ENCODE measurements at places on chromosomes 5 and 9.
A peak's percentile ranks its signal among the peaks of the same experiment; 100 is the strongest.

DNA sequence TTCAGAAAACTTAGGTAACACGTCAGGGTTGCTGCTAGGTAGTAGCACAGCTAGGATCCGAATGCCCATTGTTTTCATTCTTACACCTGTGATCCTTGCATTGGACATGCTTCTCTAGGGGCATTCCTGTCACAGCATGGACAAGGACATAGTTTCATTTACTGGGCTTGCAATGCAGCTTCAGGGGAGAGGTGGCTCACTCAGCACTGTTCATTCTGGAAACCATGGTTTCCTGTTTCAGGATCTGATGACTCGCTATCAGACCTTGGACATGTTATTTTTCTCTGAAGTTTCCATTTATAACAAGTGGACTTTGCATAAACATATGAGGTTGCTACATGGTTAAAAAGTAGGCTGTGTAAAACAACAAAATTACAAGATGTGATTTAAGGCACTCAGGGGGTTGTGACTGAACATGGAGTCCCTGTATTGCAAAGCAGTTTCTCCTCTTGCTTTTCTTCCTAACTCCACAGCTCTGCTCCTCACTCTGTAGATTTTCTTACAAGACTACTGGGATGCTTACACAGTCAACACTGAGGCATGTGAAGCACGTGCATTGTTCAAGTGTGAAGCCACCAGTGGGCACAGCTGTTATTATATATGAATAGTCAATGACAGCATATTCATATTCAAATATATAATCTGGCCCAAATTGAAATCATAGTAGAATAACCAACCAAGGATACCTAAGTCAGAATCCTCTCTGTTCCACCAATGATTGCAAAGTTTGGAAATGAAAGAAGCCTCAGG, 66.1 kb upstream of the STK32A start:
- peak; percentile 64 for DNase-seq

DNA sequence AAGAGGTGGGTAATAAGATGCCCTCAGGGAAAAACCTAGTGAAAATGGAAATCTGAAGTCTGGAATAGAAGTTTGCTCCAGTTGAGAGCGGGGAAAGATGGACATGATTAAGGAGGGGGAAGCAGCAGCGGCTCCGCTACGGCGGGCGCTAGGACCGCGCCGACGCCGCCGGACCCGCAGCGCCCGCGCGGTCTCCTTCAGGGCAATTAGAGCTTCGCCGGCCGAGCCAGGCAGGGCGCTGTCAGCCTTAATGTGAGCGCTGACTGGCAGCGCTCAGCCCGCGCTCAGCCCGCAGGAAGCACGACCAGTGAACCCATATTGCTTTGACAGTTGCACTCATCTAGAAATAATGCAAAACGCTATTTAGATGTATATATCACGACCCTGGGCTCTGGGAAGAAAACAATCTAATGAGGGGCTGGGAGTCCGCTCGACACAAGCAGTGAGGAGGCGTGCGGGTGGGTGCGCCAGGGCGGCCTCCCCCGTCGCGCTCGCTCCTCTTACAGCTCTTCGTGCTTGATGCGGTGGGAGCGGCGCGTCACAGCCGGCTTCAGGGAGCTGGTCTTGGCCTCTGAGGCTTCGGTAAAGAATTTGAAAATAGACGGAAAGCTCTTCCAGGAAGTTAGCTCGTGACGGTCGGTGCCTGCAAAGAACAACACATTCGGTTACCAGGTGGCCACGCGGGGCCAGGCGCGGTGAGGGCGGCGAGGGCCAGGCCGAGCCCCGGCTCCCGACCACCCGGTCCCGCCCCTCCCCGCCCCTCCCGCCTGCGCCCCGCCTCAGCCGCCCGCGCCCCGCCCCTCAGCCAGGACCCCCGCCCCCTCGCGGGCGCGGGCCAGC, 37.7 kb downstream of the NR2F1 start:
- DNase-seq, result peak; percentile 76

DNA sequence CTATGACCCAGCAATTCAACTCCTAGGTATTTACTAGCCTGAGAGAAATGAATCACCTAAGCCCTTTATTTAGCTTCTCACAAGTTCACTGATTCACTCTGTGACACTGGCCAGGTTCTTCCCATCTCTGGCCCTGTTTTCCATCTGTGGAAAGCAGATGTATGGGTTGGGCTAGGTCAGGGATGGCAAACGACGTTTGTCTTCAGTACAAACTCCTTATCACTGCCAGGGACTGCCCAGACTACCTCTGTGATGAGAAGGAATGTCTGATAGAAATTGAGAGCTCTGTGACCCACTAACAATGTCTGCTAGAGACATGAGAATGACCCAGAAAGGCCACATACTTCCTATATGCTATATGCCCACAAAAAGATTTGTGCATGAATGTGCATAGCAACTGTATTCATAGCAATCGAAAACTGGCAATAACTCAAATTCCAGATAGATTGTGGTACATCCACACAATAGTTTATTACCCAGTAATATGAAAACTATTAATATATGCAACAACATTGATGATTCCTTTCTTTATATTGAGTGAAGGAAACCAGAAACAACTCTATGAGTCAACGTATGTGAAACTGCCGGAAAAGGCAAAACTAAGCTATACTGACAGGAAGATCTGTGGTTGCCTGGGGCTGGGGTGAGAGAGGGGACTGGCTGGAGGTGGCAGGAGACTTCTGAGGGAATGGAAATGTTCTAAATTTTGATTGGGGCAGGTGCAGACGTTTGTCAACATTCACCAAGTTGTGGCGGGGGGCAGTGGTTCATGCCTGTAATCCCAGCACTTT, 32.0 kb upstream of the ADAM19 start:
- DNase-seq, result peak; percentile 70

DNA sequence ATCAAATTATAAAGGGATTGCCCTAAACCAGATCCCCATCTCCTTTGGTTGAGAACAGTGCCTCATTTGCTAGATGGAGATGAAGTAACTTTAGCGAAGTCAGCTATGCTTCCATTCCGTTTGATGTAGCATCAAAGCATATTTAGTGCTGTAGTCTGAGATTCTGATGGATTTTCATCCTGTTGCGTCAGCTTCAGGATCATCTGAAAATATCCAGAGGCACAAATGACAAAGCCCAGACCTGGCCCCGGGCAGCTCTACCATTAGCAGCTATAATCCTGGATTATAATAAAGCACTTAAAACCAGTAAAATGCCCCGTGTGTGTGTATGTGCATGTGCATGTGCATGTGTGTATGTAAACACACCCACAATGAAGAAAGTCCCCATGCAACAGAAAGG, 44.7 kb downstream of the ERAP1 start:
- no peak for DNase-seq

DNA sequence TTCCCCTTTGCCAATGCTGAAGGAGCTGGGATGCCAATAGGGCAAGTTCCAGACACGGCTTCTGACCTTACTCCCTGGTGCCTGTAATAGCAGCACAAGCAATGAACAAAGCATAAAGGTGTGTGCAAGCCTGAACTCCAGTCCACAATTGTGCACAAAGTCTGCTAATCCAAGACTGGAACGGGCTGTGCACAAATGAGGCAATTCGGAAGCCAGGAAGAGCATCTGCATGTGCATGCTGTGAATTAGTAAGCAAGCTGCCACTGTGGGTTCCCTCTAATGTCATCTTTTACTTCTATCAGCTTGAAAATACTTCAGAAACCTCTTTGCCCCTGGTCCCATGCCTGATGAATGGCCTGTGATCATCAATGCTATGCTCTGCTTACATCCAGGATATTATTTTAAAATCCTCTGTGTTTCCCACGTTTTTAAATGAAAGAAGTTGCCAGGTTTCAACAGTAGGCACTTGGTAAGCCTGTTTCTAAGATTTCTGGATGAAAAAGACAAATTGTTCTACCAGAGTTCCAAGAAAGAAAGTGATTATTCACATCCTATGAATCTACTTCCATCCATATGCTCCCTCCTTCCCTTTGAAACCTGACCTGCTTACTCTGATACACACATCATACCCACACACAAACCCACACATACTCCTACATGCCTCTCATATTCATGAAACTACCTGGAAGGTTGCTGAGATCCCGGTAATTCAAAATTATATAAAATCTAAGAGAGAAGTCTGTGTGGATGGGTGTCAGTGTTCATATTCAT, 165.7 kb downstream of the KCTD16 start:
- no peak for DNase-seq

DNA sequence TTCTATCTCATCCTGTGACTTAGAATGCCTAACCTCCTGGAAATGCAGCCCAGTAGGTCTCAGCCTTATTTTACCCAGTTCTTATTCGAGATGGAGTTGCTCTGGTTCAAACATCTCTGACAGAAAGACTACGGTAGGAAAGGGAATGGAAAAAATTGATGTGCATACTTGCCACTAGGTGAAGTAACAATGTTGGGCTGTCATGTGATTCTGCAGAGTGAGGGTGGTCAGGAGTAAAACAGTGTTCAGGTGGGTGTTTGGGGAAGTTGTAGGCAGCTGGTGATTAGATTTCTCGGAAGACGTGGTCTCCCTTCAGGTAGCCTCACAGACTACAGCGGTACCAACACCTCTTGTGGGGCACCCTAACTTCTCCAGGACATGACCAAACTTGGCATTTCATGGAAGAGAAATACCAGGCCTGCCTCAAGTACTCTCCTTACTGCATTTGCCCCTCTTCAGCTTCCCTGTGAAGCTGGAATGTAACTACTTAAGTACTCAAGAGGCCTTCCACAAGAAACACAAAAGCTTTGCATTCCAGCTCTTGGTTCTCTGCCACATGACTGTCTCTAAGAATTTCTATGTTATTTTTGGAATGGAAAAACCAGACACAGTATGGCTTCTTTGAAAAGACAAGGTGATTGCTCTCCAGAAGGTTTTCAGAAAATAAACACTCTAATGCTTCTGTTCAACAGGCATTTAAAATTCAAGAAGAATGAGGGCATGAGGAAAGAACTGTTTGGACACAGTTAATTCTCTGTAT, 17.4 kb upstream of the ENTREP1 start:
- peak; percentile 22 for DNase-seq

DNA sequence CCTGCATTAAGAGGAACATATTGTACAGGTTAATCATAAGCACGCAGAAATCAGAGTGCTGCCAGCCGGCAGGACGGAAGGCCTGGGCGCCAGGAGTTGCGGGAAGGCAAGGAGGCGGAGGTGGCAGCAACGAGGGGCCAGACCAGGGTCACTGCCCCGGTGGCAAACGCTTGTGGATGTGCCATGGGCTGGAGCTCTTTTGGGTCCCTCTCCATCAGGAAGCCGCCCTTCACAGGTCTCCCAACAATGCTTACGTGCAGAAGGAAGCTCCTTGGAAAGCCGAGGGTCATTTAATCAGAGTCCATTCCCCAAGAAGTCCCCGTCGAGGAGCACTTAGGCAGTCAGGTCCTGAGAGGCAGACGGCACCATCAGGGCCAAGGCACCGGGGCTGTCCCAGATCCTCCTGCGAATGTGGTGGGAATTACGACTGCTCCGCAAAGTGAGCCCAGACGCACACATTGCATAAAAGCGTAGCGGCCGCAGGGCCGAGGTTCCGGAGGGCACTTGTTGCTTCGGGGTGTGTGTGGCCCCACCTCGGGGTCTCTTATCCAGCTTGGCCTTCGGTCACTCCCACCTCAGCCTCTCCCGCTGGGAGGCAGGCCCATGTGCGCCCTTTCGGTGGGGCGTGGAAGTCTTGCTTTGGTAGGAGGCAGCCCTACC, 20.5 kb downstream of the MRPL36 start:
- DNase-seq, result no peak

GRCh38 chr5:59560553-59560952, 333.0 kb downstream of the PDE4D start:
- no peak for DNase-seq

DNA sequence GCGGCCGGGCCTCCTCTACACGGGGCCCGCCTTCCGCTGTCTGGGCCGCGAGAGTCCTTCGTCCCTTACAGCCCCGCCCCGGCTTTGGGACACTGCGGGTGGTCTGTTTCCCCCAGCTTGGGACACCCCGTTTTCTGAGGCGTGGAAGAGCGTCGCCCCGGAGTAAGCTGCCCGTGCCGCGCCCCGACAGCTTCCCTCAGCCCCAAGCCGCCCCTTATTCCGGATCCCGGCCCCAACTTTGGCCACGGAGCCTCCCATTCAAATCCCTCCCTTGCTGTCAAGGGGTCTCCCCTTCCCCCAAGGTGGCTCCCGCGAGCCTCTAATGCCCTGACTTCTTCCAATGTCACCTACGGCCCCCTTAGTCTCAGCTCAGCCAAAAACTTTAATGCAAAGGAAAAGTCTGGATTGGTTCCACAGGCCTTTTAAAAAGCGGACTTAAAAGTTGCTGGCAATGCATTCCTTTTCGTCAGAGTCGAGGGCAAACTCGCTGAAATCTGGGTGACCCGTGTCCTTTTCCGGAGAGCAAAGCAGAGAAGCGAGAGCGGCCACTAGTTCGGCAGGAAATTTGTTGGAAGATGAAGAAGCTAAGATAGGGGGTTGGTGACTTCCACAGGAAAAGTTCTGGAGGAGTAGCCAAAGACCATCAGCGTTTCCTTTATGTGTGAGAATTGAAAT, 19.8 kb downstream of the EXOSC2 start:
- peak; percentile 63 for DNase-seq
